Cortex of kidney (tissue), 1 donor: ENCODE measurements at places on chromosomes 7 and 10.

DNA sequence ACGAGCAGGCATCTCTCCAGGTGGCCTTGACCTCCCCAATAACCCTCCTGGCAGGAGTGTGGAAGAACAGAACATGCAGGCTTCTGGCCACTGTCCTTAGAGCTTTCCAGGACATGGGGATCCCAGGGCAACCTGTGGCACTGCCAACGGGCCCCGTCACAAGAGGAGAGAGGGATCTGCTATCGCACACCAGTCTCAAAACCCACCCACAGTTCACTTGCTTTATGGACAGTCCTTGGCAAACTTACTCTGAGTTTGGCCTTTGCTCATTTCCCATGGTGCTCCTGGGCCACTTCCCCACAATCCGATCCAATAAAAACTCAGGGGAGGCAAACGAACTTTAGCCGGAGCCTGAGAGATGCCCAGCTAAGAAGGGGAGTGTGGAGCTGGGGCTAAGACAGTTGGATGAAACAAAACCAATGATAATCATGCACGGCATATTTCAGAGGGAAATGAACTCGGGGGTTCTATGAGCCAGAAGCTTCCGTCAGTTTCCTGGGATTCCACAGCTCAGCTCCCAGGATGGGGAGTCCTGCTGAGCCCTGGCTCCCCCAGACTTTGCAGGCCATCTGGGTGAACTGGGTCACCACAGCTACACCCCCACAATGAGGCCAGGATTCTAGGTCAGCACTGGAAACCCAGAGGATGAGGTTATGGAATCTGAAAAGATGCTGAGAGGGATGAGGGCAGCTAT is 158.4 kb downstream of the NEURL1 start:
- DNase-seq, result no peak

DNA sequence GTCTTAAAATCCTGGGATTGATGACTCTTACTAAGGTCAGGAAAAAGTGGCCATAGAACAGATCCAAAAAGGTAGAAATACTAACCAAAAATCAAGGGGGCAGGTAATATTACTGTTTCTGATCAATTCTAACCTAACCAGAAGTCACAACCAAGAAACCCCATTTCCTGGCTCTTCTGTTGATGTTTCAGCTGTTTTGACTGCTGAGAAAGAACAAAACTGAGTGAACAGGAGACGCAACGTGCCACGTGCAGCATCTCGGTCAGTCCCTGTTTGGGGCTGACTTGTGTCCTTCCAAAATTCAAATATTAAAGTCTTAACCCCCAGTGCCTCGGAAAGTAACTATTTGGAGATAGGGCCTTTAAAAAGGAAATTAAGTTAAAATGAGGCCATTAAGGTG is 56.8 kb downstream of the JAZF1 start:
- DNase-seq, result no peak

DNA sequence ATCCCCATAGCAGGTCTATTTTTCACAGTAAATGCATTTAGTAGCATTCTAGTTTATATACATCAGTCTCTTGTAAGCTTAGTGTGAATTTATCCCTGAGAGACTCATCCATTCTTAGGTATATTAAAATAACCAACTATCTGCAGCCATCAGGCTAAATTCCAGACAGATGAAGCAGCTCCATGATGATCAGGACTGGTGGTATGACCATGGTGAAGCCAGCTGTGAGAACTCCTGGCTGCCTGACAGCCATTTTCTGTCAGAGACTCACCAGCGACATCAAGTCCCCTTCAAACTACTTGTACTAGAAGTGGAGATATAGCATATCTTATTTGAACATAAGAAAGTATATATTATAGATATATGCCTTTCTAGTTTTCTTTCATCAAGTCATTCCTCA is 70.3 kb upstream of the GSDME start:
- DNase-seq, result no peak

GRCh38 chr7:85895835-85896234 is 709.0 kb upstream of the SEMA3D start:
- no peak for DNase-seq

DNA sequence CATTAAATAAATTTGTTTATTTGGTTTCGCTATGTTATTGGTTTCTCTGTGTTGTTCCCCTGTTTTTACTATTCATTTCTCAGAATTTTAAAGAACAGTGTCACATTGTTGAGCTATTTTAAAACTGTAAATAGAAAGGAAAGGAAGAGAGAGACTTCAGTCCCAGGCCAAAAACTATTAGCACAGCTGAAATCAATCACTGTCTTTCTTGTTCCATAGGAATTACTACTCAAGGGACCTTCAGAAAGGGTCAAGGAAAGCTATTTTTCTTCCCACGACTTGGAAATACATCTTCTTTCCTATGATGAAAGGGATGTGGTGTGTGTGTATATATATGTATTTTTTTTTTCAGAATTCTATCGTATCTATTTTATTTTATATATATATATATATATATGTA is 29.0 kb upstream of the GNAT3 start:
- no peak for DNase-seq

DNA sequence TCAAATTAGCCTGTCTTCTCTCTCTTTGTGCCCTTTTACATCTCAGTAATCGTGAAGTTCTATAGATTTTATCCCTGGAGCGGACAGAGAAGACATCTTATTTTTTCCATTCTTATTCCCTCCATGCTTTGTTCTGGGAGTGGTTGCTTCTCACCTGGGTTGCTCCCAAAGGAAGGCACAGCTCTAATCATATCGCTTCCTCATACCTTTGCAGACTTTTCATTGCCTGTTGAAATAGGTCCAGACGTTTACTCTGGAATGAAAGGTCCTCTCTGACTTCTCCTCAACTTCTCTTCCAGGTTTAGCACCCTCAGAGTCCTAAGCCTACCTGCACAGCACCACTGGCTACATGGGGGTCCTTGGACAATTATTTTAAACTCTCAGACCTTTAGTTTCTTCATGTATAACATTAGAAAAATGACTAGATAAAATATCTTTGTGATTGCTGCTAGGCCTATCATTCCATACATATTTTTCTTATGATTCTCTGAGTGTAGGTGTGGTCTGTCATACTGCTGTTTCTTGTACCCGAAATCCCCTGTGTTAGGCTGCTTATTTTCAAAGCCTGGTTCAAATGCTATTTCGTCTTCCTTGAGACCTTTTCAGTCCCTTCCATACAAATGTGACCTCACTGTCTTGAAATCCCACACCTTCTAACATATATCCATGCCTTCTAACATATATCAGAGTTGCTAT is 418.1 kb downstream of the GFRA1 start:
- DNase-seq, result no peak

DNA sequence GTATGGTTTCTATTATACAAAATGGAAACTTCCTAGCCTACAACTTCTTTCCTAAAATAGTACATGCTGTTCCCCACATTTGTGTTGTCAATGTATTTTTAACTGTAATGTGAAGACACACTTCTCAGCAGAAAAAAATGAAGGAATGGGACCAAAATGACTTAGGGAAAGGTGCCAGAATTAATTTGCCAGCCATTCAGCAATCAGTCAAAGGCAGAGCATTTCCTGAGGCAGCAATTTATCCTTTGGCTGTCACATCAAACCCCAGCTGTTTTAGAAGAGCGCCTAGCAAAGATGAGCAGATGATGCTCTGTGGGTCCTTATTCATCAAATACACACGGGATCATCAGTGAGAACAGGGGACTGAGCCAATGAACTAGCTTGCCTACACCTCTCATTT is 592.5 kb downstream of the KCNMA1 start:
- DNase-seq, result no peak

DNA sequence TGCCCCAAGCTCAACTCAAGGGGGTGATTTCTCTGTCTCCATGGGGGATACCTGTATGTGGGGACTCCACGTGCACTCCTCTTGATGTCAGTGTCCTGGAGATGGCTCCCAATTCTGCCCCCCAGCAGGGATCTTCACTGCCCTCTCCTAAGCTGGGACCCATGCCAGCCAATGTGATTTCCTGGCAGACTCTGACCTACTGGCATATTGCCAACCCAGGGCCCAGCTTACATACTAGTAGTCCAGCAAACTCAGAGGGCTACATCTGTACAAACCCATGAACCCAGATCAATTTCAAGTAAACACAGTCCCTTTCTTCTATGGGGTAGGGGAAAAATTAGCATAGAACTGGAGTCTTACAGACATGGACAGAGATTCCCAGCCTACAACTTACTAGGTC is 26.2 kb upstream of the BMPR1A start:
- DNase-seq, result no peak

- DNase-seq, result no peak
Observed at GRCh38 chr10:4108693-4109092, 323.7 kb upstream of the KLF6 start.

DNA sequence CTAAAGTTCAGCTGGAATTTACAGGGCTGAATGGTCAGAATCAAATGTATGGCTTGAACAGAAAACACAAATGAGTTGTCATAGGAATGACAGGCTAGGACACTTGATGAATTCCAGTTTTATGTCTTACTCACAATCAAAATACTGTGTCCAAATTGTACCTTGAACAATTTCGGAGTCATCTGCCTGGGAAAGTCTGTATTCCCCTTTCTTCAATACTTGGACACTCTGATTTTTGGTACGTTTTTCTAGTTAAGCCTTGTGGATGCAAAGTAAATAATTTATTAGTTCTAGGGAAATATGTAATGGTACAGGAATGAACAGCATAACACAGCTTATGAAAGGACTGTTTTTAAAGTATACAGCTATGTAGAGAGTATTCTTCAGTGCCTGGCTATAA is 100.4 kb downstream of the ITGB8 start:
- DNase-seq, result no peak

- no peak for DNase-seq
Observed at GRCh38 chr10:120897343-120897742, 46.2 kb downstream of the WDR11 start.

DNA sequence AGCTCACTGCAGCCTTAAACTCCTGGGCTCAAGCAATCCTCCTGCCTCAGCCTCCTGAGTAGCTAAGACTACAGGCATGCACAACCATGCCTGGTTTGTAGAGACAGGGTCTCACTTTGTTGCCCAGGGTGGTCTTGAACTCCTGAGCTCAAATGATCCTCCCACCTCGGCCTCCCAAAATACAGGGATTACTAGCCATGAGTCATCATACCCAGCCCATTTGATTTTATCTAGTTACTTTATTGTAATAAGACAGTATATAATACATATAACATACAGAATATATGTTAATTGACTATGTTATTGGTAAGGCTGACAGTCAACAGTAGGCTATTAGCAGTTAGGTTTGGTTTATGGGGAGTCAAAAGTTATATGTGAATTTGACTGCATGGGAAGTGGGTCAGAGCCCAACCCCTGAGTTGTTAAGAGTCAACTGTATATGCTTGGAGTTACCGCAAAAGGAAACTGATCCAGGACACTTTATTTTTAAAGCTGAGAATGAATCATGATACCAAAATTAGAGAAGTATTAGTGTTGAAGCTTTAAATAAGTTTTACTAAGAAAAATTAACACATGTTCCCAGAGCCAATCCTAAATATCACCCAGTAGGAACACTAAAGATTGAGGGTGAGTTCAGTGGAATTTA is 20.7 kb upstream of the KMT2E start:
- no peak for DNase-seq

GRCh38 chr7:43308913-43309705 is 196.7 kb downstream of the HECW1 start:
- DNase-seq, result no peak
